ENCODE measurements at places on chromosomes 3 and 15.

DNA sequence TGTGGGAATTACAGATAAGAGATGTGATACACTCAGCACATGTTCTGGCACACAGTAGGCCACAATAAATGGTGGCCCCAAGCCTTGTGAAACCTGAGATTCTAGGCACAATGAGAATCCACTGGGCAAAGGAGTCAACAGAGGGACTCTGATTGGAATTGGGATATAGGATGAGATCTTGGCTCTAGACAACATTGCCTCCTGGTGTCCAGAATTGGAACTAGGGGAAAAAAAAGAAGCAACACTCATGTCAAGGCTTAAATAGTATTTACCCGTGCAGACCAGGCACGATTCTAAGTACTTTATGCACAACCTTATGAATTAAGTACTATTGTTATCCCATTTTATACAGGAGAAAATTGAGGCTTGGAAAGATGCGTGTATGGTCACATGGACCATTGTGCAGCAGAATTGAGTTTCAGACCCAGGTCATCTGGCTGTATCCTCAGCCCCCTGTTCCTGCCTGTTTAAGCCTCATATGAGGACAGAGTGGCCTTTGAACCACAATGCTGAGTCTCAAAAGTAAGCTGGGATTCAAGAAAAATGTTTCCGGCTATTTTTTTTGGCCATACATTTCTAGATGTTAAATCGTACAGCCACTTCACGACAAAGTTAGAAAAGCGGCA lies 124.8 kb downstream of the SV2B start:
- no peak for DNase-seq

DNA sequence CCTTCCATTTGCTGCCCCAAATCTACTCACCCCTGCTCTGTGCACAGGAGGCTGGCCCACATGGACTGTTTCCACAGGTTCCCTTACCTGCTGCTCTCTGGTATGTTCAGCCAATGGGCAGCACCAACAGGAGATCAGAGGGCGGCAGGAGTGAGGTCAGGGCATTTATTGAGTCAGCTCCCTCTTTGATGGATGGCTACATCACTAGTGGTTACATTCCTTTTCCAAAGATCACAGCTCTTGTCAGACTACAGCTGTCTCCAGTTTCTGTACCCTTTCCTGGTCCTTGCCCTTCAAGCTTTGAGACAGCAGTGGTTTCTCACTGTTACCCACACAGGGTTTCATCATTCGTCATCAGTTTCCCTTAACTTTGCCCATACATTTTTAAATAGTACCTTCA lies 325.1 kb downstream of the SUCLG2 start:
- DNase-seq: no peak

DNA sequence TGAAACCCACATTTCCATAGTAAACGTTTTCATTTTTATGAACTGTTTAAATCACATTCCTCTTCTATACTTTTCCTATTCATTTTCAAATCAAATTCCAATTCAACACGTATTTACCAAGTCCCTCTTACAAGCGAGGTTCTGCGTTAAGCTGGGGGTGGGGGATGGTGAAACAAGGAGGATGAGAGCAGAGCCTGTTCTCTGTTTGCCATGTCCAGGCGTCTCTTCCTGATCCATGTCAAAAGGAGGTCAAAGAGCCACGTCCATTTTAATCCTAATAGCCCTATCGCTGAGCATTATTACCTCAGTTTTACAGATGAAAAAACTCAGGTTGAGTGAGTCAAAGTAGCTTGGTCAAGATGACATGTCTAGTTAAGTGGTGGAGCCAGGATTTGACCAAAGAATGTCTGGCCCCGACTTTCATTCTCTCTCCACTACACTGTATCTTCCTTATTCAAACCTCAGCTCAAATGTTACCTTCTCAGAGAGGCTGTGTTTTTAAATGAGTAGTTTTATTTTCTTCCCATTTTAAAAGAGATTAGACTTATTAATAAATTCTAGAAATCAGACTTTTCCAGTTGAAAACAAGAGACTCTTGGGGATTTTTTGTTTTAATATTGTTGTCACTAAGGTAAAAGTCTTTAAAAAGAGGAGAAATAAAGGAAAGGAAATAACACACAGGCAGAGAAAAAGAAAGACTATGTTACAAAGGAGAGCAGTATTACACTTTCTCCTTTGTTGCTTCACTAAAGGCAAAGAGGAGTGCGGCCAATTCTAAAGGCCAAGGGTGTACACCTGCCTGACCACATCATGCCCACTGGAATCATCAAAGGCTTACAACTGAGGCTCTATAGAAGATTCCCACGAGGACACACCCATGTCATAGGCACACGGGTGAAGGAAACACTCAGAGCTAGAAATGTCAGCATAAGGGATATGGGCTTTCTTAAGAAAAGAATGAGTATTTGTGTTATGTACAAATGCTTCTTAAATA lies 42.4 kb downstream of the MYO5A start:
- DNase-seq: no peak

DNA sequence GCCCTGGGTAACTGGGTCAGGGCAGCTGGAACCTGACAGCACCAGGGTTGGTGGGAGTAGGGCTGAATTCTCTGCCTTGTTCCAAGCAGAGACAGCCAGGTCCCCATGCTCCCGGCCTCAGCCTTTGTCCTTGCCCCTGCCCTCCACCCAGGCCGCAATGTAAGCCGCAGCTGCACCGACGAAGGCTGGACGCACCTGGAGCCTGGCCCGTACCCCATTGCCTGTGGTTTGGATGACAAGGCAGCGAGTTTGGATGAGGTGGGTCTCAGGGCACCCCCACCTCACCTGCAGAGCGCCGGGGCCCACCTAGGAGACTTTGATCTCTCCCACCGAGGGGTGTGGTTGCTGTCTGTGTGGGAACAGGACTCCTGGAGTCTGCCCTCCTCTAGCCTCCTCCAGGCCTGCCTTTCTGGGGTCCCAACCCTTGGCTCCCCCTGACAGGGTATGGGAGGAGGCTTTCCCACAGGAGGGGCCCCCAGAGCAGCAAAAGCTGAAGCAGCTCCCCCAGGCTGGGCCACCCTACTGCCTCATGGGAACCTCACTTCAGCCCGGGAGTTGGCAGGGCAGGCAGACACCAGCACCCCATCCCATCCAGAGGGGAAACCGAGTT lies 23.4 kb downstream of the VIPR1 start:
- DNase-seq: no peak

DNA sequence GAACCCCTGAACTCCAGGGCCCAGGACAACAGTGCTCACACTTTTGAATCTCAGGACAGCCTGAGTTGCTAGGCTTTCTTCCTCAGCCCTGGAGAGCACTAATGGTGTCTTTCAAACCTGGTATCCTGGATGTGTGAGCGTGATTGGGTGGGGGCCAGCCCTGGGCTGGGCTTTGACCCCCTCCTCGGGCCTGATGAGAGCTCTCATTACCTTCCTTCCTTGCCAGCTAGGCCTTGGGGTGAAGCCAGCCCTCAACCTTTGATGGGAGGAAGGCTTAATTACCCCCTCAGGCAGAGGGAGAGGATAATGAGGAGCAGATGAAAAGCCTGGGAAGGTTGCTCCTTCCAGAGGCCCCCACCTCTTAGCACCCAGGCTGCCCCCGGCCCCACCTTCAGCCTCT lies 31.1 kb upstream of the INSYN1 start:
- DNase-seq: no peak

DNA sequence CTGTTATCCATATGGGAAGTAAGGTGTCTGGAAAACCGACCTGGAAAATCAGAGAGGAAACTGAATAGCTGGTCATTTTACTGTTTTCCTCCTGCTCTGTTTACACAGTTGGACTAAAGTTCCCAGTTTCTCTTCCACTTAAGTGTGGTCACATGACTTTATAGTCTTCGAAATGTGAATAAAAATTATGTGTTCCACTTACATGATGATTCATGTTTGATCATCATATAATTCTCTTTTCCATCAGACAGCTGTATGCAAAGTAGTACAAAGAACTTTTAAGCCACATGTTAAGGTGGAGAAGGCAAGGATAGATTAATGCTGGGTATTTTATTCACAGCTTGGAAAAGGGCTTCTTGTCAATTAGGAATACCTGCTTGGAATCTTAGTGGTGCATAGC lies 525.5 kb upstream of the BCHE start:
- no peak for DNase-seq

GRCh38 chr3:158920371-158920770 lies 118.5 kb downstream of the MFSD1 start:
- DNase-seq: no peak

DNA sequence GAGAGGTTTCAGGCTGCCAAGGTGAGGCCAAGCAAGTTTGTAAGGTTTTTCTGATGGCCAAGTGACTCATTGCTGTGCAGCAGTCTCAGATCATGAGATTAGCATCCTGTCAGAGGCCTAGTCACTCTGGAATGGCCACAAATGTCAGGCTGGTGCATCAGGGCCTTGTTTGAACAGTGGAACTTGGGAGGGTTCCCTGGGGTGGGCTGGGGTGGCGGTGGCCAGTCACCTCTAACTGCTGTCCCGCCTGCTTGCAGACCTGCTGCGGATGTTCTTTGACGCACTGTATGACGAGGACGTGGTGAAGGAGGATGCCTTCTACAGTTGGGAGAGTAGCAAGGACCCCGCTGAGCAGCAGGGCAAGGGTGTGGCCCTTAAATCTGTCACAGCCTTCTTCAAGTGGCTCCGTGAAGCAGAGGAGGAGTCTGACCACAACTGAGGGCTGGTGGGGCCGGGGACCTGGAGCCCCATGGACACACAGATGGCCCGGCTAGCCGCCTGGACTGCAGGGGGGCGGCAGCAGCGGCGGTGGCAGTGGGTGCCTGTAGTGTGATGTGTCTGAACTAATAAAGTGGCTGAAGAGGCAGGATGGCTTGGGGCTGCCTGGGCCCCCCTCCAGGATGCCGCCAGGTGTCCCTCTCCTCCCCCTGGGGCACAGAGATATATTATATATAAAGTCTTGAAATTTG lies 2.8 kb upstream of the FAM131A start:
- no peak for DNase-seq

DNA sequence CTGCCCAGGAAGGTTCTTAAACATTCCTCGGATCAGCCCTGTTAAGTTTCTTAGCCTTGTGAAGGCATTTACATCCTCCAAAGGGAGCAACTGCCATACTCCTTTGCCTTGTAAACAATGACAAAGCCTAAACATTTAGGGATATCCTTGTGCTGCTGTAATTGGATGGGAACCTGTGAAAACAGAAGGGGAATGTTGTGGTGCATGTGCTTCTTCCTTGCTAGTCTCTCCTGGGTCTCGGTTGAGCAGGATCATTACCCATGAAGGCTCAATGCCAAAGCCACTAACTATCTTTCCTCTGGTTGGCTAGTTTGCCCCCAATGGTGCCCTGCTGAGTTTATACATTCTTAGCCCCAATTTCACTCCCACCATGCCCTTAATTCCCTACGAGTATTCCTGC lies 17.3 kb downstream of the CHRNA3 start:
- no peak for DNase-seq

- no peak for DNase-seq
Measured at GRCh38 chr3:150760431-150761200, 2.4 kb downstream of the SIAH2 start.

DNA sequence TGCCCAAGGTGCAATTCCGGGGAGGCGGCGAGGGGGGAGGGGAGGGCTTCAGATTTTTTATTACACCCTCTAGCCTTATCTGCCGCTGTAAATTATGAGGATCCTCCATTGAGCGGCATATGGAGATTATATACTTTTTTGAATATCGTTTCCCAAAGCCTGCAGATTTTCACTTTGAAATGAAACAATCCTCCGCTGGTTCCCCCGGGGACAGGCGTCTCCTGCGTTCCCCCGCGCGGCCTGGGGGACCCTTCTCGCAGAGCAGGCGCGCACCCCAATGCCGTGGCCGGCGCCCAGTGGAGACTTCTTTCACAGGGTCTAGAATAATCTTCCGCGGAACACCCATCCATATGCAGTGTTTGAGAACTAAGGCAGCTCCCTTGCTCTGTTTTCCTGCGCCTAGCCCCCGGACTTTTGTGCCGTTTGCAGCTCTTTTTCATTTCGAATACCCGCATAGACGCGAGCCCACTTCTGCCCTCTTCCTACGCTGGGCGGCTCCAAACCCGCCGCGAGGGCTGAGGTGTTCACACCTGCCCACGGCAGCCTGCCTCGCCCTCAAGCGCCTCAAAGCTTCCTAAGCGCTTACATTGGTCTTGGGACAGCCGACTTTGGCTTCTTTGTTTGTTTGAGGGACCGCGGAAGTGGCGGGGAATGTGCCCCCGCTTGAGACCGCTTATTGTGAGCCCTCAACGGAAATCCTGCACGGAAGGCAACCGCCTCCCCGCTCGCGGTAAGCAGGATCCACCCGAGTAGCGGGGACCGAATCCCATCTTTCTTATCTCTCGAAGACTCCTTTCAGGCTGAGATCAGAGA lies 7.5 kb downstream of the SOX14 start:
- DNase-seq: no peak

- no peak for DNase-seq
Measured at GRCh38 chr3:73781541-73781940, 156.8 kb upstream of the PDZRN3 start.

DNA sequence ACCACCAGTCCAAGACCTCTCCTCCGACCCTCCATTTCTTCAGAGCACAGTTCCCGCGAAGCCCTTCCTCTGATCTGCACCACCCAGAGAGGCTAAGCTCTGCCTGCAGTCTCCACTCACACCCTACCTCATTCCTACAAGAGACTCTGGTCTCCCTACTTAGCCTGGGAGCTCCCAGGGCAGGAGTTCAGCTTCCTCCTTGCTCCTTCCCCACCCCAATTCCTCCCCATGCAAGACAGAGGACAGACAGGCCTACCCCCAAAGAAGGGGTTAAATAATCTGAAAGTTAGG lies 12.6 kb upstream of the VIPR1 start:
- DNase-seq: no peak

GRCh38 chr3:71225951-71226564 lies 357.5 kb downstream of the FOXP1 start:
- DNase-seq: no peak

- no peak for DNase-seq
Measured at GRCh38 chr3:101216710-101217465, 103.5 kb downstream of the IMPG2 start.

GRCh38 chr3:184945886-184946625 lies 134.1 kb downstream of the VPS8 start:
- no peak for DNase-seq

DNA sequence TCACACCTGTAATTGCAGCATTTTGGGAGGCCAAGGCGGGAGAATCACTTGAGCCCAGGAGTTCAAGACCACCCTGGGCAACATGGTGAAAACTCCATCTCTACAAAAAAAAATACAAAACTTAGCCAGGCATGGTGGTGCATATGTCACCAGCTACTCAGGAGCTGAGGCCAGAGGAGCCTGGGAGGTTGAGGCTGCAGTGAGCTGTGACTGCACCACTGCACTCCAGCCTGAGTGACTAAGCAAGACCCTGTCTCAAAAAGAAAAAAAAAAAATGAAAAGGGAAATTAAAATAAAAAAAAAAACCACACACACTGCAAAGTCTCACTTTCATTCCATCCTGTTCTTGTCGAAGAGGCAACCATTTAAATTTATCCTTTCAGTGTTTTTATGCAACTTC lies 100.8 kb upstream of the PIAS1 start:
- DNase-seq: no peak

DNA sequence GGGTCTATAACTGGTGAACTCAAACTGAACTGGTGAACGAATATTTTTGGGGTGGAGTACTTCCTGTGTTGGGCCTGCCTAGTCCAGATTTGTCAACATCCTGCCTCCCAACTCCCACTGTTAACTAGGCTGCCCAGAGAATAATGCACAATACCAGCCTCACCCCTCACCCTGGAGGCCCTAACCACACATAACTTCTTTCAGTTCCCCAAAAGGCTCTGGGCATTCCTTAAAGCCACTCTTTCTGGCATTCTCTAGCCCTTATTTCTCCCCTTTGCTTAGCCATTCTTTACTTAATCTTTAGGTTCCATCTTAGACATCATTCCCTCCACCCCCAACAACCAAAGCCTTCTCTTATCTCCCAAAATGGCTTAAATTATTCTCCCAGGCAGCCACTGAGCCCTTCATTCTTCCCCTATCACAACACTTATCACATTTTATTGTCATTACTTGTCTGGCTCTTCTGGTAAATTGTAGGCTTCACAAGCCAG lies 9.1 kb upstream of the SEC11A start:
- DNase-seq: no peak
